ENCODE measurements at places on chromosomes 5 and 9. TPM values are rescaled to one million over a fixed set of nuclear protein-coding genes. Genes with fewer than 3 reads are reported as not detected.

The SECISBP2 gene
- 96.6 TPM for total RNA-seq

The RUSC2 gene
- total RNA-seq, result 7.3 TPM

The RNF180 gene
- not detected for total RNA-seq

The CBY3 gene
- 0.52 TPM for total RNA-seq

The CCNH gene
- 436 TPM for total RNA-seq

The RANBP17 gene
- total RNA-seq, result 6.2 TPM

The FOXD4L5 gene
- under 0.01 TPM for total RNA-seq

The CLIC3 gene
- 3.4 TPM for total RNA-seq

The F12 gene
- 0.52 TPM for total RNA-seq

The IFNA2 gene
- total RNA-seq, result 0.21 TPM

The PTPN3 gene
- under 0.01 TPM for total RNA-seq

The TERT gene
- under 0.01 TPM for total RNA-seq

The HSD17B3 gene
- total RNA-seq, result not detected

The TMEM171 gene
- total RNA-seq, result not detected

The NDST1 gene
- total RNA-seq, result 13.0 TPM

The G3BP1 gene
- 72.5 TPM for total RNA-seq

The GARIN3 gene
- total RNA-seq, result not detected

The KIAA1958 gene
- 5.4 TPM for total RNA-seq

The CCNO gene
- total RNA-seq, result not detected

The SPATA31A3 gene
- total RNA-seq, result not detected

The GPX3 gene
- 1.6 TPM for total RNA-seq

The SOX30 gene
- total RNA-seq, result not detected

The SLC6A3 gene
- not detected for total RNA-seq

The TMEM8B gene
- total RNA-seq, result 2.0 TPM

Data from mononuclear cell (primary cell).